Motor neuron (in vitro differentiated cells): ENCODE measurements at places on chromosomes 7 and 10.

- ATAC-seq = peak; percentile 61
Measured at GRCh38 chr10:126090911-126091728, 194.8 kb downstream of the FANK1 start.

- no peak for ATAC-seq
Measured at GRCh38 chr7:140051820-140052219, 10.9 kb downstream of the PARP12 start.

GRCh38 chr7:17952387-17952786 is 12.1 kb upstream of the SNX13 start:
- ATAC-seq = no peak

DNA sequence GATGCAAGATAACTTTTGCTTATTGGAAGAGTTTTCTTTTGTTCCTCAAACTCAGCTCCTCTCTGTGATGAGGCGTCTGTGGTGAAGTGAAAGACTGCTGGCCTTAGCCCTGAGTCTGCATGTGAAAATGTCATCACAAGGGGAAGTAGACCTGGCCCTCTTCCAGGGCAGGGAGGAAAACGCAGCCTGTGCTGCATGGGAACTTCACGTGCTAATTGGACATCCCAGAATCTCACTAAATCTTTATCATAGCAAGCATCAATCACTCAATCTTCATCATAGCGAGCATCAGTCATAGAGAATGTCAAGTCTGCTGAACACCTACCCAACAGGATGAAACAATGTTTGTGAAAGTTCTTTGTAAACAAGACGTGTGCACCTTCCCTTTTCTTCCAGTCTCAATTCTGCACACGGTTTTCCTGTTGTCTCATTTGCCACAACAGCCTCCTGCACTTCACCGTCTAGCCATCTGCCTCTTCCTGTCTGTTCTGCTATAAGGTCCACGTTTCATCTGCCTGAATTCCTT is 314.6 kb downstream of the FRMD4A start:
- ATAC-seq = peak; percentile 8

DNA sequence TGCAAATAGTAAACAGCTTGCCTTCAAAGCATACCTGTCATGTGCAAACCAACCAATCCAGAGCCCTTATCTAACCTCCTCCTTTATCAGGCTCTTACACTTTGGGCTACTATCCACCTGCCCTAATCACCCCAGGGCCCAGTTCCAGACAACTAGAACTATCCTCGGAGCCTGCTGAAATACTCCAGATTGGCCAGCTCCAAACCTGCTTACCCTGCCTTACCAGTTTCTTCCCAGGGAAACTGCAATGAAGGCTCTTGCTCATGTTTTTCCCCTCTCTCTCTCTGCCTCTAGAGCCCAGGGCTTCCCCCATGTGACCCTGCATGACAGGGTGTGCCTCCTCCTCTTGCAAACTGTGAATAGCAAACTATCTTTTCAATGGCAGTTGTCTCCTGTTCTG is 81.4 kb upstream of the CAPZA2 start:
- ATAC-seq = no peak

- no peak for ATAC-seq
Measured at GRCh38 chr7:157843336-157844140, 506.7 kb downstream of the DNAJB6 start.

- no peak for ATAC-seq
Measured at GRCh38 chr7:50267525-50268041, 36.9 kb upstream of the IKZF1 start.

- no peak for ATAC-seq
Measured at GRCh38 chr7:86788948-86789347, 145.2 kb downstream of the GRM3 start.

DNA sequence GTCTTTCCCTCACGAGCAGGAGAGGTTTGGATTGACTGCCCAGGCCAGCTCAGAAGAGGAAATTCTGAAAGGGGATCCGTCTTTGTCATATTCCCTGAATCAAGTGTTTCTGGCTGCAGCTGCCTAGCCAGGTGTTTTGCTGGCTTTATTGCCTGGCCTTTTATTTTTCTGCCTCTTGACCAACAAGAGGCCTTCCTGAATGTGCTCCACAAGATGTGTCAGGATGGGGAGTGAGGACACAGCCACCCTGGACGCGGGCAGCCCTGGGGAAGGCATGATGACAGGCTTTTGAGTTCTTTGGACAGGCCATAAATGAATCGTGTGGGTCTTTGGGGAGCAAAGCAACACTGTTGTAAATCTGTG is 163.6 kb downstream of the CAMK1D start:
- ATAC-seq = no peak

GRCh38 chr7:111789870-111790269 is 227.6 kb upstream of the IMMP2L start:
- no peak for ATAC-seq

DNA sequence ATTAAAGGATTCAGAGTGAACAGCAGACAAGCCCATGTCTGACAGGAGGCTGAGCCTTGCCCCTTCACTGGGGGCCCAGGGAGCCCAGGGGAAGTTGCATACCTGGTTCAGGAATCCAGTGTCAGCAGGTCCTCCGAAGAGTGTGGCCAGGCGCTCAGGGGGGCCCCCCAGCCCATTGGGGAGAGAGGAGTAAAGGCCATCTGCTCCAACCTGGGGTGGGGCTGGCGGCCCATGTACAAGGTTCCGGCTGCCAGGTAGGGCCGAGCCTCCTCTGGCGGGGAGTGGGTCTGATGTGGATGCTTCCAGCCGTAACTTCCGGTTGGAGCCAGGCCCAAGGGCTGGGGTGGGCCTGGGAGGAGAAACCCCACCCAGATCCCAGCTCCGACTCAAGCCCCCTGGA is 2.3 kb downstream of the PSD start:
- ATAC-seq = no peak

GRCh38 chr10:80581469-80581835 is 43.8 kb downstream of the SH2D4B start:
- ATAC-seq = no peak

DNA sequence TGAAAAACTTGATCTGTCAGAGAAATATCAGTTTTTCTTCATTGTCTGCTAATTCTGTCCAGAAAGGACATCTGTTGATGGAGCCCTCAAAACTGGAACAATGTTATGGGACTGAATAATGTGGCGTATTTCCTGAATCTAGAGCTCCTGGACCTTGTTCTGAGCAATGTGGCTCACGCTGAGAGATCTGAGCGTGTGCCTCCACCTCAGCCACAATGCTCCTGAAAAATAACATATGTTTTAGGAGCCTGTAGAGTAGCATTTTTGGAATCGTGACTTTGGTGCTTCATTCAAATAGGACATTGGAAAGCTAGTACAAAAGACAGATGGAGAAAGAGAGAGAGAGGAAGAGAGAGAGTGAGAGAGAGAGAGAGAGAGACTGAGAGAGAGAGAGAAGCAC is 110.3 kb downstream of the BMPER start:
- ATAC-seq = no peak

GRCh38 chr10:13518076-13518692 is 10.6 kb downstream of the BEND7 start:
- ATAC-seq = no peak

DNA sequence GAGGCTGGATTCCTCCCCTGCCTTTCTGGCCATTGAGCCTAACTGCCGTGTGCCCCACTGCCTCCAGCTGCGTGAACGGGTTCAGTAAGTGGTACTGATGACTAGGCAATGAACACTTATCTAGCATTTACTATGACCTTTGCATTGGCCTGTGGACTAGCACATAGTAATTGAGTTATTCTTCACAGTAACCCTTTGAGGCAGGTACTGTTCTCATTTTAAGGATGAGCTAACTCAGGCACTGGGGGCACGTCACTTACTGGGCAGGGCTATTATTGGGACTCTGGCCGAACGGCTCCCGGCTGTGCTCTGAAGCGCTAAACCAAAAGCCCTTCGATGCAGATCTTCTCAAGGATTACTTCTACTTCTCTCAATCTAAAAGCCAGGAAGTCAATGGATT is 38.3 kb downstream of the WIPF3 start:
- no peak for ATAC-seq

DNA sequence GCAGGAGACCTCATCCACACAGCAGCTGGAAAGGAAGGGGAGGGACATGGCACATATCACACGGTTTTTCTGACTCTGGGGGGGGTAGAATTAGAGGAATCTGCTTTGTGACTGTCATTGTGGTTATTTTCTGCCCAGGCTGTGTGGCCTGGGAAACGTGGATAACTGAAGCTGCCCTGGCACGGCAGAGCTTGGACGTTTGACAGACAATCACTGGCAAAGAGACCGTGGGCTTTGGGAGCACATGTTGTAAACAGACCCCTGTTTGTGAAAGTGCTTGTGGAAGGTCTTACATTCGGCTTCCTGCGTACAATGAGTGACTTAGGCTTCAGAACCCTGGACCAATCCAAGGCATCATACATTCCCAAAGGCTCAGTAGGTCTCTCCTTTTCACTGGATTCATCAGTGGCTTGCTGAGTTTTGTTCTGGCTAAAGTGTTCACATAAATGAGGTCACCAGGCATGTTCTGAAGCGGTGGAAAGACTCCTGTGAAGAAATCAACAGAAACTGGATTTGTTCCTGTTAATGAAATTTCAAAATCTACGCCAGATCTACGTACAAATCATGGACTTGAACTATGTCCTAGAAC is 188.2 kb downstream of the TEX36 start:
- ATAC-seq = no peak

- ATAC-seq = no peak
Measured at GRCh38 chr7:108072116-108072515, 58.0 kb downstream of the LAMB4 start.
